ENCODE measurements at places on chromosomes 3 and 15.

- DNase-seq: no peak
These were observed 8.0 kb downstream of the TRIM71 start for GRCh38 chr3:32825601-32826375.

- no peak for DNase-seq
These were observed 161.4 kb downstream of the WNT7A start for GRCh38 chr3:13718436-13718835.

DNA sequence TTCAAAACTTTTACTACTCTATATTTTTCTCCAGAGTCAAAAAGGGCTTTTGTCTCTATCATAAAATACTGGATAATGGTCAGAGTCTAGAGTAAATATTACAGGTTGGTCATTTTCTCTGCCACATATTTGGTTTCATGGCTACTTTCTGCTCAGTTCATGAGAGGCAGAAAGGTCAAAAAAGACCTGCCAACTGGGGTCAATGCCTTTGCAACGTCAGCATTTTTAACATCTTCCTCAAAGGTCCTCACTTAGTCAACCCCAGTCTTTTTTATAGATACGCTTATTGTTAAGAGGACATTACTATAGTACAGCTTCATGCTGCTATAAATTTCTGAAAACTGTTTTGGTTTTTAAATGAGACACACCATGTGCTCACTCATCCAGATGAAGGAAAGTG is 312.1 kb upstream of the ARHGEF26 start:
- no peak for DNase-seq

DNA sequence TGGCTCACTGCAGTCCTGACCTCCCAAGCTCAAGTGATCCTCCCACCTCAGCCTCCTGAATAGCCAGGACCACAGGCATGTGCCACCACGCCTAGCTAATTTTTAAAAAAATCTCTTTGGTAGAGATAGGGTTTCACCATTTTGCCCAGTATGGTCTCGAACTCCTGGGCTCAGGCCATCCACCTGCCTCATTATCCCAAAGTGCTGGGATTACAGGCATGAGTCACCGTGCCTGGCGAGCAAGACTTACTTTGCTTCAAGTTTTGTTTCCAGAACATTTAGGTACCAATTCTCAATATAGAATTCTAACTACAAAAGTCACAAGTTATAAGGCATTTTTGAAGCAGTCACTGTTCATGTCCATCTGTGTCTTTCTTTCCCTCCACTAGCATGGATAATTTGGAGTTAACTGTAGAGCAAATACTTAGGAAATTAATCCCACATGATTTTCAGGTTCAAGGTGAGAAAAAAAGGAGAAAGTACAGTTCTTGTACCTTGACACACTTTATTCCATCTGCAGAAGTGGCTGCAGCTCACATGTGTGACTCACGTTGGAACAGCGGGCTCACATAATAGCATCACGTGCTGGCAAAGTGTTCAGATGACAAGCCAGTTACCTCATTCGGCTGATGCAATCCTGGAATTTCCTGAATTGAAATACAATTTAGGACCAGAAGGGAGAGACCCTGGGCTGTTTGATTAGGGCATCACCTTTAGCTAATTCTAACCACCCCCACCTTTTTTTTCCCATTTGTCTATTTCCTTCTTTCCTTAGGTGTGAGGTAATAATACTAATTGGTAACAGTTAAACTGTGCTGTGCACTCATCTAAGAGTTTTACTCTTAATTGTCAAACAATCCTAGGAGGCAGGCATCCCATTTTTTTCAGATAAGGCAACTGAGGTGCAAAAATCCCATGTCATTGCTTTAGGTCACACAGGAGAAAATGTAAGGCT is 46.9 kb upstream of the NEDD4 start:
- DNase-seq: no peak

- no peak for DNase-seq
These were observed 185.9 kb upstream of the ANKRD28 start for GRCh38 chr3:15983693-15984092.

GRCh38 chr3:138011722-138012121 is 1.8 kb downstream of the CLDN18 start:
- no peak for DNase-seq

All from GM12865 (cell line).